T1000 (cell line): ENCODE measurements at places on chromosomes 6 and 20.

GRCh38 chr20:56409521-56409920, 2.5 kb upstream of the CASS4 start:
- no peak for DNase-seq

DNA sequence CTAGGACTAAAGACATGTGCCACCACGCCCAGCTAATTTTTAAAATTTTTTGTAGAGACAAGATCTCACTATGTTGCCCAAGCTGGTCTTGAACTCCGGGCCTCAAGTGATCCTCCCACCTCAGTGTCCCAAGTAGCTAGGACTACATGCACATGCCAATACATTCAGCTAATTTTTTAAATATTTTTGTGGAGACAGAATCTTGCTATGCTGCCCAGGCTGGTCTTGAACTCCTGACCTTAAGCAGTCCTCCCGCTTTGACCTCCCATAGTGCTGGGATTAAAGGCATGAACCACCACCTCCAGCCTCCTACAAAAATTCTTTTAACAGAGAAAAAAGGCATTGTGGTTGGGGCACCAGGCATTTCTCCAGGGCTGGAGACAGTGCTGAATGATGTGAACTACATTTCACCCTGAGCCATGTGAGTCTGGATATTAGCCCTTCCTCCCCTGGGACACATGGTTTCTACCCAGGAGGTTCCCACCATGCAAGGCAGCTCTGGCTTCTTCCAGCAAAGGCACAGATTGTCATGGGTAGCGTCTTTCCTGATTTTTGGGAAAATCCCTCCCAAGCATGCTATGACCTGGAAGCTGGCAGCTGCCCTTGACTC, 36.3 kb upstream of the CMTR1 start:
- DNase-seq: no peak

GRCh38 chr6:90425161-90425641, 128.6 kb upstream of the BACH2 start:
- DNase-seq: no peak

GRCh38 chr20:58403272-58403671, 14.2 kb downstream of the VAPB start:
- DNase-seq: no peak

DNA sequence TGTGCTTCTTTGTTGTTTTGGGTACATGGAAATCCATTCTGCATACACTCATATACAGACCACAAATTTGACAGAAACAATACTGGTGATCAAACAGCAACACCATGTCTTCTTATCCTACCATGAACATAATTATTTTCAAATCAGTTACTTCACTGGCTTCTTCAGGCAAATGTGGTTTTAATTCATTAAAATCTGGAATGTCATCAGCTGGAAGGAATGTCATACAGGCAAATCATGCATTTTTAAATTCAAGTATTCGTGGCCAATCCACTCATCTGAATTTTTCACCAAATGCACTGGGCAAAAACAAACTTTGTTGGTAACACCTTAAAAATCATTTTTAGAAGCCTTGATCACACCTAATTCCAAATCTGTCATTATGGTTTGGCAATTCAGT, 59.3 kb downstream of the KIF6 start:
- no peak for DNase-seq

GRCh38 chr6:12173661-12174060, 116.5 kb upstream of the EDN1 start:
- DNase-seq: no peak

- DNase-seq: no peak
These were observed 57.4 kb upstream of the EMILIN3 start for GRCh38 chr20:41424011-41424410.

DNA sequence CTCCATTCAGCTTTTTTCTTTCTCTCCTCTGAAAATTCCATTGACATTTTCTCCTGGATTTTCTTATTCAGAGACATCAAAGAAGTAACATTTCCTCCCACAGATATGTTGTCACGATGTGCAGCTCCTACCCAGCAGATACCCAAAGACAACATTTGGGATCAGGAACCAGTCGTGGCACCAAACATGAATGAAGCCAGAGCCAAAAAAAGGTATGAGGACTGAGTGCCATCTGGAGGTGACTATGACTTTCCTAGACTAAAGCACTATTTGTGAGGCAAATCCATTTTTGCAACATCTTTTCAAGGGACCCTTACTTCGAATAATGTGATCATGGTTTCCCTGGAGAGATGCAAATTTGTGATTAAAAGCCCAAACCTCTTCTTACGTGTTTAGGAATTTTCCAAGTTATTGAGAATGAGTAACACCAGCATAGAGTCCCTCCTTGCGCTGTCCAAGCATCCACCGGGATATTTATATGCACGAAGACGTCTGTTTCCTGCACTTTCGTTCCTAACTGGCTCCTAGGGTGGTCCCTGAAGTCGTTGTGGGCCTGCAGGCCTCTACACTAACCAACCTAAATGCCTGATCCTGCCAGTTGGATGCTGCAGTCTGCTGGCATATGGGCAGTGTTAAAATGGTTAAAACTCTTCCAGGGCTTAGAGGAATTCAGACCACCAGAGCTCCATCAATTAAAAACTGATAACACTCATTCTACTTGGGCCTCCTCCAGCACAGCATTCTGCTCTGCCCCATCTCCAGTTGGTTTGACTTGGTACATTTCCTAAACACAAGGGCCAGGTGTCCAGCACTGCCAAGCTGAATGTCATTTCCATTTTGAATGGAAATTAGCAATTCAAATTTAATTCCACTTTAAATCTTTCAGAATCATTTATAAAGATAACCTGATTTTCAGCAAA, 256.6 kb downstream of the C6orf118 start:
- no peak for DNase-seq

DNA sequence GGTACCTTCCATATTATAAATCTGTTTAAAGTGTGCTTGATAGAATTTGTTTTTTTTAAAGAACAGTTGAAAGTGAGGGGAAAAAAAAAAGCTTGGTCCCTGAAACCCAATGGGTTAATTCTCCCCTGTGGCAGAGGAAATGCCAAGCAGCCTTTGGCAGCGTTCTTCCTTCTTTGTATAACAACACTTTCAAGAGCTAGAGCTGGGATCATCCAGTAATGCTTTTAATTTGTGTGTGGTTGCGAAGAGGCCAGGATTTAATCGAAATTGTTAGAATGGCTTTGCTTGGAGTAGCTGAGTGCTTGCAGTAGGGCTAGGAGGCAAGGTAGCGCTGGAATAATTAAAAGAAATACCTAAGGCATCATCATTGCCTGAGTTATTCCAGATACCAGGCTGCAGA, 692.0 kb downstream of the DHX35 start:
- no peak for DNase-seq

DNA sequence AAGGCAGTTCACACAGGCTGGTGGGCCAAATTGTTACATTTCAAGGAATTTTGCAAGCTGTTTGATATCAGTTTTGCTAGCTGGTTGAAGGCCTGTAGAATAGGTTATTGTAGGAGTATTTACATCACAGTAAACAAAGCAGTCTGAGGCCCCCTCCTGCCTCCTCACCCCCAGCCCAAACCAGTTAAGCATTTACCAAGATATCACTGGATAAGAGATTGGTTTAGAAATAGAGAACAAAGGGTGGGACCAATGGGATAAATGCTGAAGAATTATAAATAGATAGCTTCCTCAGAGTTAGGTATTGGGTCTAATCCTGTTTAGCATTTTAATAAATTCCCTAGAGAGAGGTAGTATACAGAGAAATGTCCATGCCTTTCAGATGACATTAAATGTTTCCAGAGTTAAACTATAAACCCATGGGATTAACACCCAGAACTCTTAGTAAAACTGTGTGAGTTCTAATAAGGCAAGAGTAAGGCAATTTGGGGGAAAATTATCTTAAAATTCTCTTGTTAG, 2.3 kb upstream of the PHACTR2 start:
- no peak for DNase-seq

DNA sequence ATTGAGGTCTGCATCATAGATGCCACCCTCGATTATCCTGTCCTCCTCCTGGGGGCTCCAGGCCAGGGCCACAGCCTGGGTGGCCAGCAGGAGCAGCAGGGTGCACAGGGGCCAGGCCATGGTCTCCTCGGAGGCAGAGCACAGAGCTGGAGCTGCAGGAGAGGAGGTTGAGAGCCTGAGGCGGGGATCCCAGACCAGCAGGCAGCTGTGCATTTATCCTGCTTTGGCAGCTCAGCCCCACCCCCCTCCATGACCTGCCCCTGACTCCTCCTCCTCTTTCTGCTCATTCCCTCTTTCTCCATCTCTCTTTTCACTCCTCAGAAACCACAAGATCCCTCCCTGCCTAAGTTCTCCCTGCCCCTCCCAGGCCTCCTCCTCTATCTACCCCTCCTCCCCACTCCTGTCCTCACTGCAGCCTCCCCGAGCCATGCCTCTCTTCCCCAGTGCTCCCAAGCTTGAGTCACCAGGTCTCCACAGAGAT, at the start of gene CST2:
CST2 (minus strand) TSS at position 189 of the 481 bp plus-strand sequence; CDS start at position 120, 69 bp downstream.
- no peak for DNase-seq
